MM.1S (cell line): ENCODE measurements at places on chromosomes 3 and 15.

GRCh38 chr3:171011109-171011872 lies 15.2 kb downstream of the SLC2A2 start:
- no peak for DNase-seq

- no peak for DNase-seq
Measured at GRCh38 chr3:12370758-12371157, 81.9 kb downstream of the PPARG start.

DNA sequence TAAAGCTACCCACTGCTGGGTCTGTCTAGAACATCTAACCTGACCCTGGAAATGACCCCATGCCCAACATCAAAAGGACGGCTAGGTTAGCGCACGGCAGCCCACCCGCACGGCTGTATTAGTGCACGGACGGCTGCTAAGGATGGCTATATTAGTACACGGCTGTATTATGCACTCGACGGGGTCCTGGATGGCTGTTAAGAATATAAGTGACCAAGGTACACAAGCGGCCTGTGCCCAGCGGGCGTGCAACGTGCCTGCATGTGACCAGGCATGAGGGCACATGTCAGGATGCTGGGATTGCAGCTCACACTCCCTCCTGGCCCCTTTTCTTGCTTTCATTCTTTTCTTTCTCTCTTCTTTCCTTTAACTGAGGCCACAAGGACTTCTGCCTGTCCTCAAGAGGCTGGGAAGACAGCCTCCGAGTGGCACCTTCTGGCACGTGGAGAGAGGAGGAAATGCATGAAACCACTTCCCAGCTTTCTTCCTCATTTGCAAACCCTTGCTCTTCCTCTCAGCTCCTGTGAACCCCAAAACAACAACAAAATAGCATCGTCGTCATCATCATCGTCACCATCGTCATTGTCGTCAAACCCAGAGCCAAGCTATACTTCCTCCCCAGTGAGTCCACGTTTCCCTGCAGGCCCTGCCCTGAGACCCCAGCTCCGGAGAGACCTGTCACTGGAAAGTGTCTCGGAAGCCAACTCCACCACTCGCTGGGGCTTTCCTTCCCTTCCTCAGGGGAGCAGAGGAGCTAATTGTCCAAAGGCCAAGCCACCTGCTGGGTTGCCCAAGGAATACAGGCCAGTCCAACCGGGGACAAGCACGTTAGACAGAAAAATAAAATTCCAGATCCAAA lies 101.8 kb downstream of the CHSY1 start:
- no peak for DNase-seq

DNA sequence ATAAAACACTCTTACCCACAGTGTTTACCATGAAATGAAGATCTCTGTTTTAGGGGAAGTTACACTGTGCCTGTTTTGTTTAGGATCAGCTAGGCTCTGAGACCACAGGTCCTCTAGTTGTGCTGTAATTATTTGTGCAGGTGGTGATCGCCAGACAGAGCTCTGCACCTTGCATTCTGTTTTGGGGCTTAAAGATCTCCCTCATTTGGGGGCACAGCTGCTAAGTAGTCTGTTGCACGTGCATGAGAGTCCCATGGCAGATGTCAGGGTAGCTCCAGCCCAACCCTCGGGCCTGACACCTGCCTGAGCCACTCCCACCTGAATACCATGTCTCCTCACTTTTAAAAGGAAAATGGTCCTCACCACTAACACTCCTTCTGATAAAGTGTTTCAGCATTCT lies 12.4 kb downstream of the C3orf20 start:
- DNase-seq, result peak; percentile 87

GRCh38 chr3:129316248-129317013 lies 37.8 kb downstream of the HMCES start:
- peak; percentile 86 for DNase-seq

GRCh38 chr3:105033081-105033480 lies 333.6 kb upstream of the ALCAM start:
- DNase-seq, result no peak

GRCh38 chr15:72616491-72617210 lies 37.8 kb upstream of the GOLGA6B start:
- DNase-seq, result no peak

- DNase-seq, result no peak
Measured at GRCh38 chr3:114551770-114552526, 258.1 kb downstream of the TIGIT start.

DNA sequence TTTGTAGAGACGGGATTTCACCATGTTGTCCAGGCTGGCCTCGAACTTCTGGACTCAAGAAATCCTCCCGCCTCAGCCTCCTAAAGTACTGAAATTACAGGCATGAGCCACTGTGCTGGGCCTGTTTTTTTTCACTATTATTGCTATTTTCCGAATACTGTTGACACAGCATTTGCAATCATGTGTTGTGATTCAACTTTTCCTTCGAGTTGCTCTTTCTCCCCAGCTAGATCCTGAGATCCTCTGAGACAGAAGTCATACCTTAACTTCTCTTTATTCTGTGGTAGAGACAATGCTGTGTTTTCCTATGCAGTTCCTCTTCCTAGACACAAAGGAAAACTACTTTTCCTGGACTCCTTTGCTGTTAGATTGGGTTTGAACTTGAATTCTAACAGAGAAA lies 46.4 kb upstream of the USP3 start:
- no peak for DNase-seq

DNA sequence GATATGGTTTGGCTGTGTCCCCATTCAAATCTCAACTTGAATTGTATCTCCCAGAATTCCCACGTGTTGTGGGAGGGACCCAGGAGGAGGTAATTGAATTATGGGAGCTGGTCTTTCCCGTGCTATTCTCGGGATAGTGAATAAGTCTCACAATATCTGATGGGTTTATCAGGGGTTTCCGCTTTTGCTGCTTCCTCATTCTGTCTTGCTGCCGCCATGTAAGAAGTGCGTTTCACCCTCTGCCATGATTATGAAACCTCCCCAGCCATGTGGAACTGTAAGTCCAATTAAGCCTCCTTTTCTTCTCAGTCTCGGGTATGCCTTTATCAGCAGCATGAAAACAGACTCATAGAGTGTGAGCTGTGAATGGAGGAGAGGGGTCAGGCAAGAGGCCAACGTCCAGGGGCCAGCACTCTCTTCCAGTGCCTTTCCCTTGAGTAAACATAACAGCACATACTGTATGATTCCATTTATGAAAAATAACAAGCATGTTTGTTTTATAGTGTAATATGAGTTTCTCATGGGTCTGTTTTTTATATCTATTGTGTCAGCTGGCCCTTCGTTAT lies 16.3 kb upstream of the LCTL start:
- DNase-seq, result no peak

GRCh38 chr3:32913790-32914446 lies 37.5 kb upstream of the CCR4 start:
- DNase-seq, result no peak

DNA sequence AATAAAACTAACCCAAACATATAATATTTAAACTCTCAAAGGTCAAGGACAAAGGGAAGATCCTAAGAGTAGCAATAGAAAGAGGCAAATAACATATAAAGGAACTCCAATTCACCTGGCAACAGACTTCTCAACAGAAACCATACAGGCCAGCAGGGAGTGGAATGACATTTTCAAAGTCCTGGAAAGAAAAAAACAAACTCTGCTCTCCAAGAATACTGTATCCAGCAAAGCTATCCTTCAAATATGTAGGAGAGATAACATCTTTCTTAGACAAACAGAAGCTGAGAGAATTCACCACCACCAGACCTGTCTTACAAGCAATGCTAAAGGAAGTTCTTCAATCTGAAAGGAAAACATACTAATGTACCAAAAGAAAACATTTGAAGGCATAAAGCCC lies 51.5 kb upstream of the TMEM158 start:
- DNase-seq, result no peak

GRCh38 chr15:67820992-67821783 lies 4.1 kb upstream of the SKOR1 start:
- no peak for DNase-seq
